Stimulated activated CD8-positive, alpha-beta memory T cell treated with anti-CD3 and anti-CD28 coated beads, Interleukin-4, amount 100 ng/mL, for 1 hour (primary cell): ENCODE measurements at places on chromosomes 5 and 9.

DNA sequence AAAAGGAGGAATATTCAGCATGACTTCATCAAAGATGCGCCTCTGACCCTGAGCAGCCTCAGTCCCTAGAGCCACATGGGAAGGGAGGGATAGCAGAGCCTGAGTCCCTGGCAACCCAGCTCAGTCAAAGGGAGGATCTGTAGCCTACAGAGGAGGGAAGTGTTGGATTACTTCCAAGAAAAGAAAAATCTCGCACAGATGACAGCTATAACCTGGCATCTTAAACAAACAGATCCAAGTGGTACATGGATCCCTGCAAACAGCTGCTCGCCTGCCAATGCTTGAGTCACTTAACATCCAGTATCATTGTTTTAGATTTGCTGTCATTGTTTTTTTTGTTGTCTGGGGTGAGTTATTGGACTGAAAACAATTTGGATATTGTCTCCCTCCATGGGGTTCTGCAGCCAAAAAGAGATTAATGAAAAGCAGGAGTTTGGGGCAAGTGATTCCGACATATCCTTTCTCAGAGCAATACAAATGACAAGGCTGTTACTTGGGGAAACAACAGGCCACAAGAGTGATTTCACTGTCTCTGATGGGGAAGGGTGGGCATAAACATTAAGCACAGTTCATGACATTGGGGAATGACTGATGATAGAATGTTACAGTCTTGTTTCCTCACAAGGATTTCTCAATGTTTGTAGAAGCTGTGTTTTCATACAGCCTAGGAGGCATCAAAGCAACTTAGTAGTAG lies 153.5 kb upstream of the KIF2A start:
- no peak for DNase-seq

GRCh38 chr5:35213608-35214007 lies 16.7 kb downstream of the PRLR start:
- DNase-seq, result no peak

DNA sequence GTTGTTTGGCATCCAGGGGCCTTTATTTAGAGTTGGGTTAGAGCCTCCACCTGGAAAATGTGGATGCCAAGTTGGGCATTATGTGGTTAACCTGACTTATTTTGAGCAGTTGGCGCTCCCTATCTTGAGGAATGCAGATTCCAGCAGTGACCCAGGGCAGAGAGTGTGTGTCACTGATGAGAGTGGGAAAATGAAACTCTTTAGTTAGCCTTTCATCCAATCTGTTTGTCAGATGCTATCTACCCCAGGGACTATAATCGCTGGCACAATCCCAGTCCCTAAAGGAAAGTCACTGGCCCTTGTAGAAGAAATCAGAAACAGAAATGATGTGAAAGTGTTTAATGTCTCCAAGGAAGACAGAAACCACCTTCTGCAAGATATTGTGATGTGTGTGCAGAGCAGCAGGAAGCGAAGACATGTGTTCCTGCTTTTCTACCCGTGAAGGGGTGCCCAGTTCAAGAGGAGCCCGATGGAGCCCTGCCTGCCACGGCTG lies 10.2 kb upstream of the STING1 start:
- DNase-seq, result no peak

- DNase-seq, result no peak
Observed at GRCh38 chr5:172436078-172436878, 18.0 kb downstream of the SH3PXD2B start.

GRCh38 chr5:107556575-107556974 lies 114.2 kb downstream of the EFNA5 start:
- no peak for DNase-seq

DNA sequence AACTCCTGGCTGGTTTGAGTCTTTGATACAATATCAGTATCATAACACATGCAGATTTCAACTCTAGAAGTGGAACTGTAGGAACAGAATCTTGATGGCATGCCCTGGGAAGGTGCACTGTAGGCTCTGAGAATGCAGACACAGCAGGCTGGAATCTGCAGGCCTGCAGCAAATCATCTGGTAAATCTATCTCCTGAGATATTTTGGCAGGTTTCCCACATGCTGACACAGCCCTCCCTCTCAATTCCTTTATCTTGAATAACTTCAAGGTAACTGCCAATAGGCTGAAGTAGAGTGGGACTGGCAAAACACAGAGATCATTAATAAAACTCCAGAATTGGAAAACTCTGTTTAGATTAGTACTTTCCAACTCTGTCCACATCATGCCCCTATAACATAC lies 177.8 kb upstream of the PCSK5 start:
- no peak for DNase-seq

DNA sequence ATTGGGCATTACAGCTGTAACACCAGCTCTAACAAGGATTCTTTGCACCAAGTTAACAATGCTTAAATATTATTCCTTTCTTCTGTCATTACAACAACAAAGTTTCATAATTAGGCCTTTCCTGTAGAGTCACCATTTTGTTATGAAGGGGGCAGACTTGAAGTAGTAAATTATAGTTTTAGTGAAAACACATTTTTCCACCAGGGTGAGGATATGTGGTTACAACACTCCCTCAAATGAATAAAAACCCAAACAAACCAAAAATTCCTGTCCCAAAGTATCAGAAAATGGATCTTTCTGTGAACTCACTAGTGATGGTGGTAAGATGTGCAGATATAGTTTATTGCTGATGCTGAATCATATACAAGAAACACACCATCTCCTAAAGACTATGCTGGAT lies 250.5 kb upstream of the TUT7 start:
- DNase-seq, result no peak

- DNase-seq, result no peak
Observed at GRCh38 chr9:21964925-21965385, 29.2 kb downstream of the CDKN2A start.

GRCh38 chr9:12318732-12319685 lies 374.2 kb upstream of the TYRP1 start:
- DNase-seq, result no peak

DNA sequence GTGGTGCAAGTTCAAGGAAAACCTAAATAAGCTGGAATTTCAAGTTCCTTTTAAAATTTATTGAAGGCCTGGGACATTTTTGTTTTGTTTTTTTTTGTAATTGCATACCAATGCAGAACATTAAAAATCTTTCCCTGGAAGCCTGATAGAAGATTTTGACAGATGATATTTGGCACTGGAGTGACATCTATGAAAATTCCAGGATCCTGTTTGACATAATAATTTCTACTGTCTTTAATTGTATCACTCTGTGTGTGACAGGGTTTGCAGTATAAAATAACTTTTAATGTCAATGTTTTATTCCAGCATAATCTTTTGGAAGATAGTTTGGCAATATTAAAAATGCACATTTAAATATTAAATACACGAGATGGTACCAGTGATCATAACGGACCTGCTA lies 514.2 kb upstream of the ACO1 start:
- no peak for DNase-seq

DNA sequence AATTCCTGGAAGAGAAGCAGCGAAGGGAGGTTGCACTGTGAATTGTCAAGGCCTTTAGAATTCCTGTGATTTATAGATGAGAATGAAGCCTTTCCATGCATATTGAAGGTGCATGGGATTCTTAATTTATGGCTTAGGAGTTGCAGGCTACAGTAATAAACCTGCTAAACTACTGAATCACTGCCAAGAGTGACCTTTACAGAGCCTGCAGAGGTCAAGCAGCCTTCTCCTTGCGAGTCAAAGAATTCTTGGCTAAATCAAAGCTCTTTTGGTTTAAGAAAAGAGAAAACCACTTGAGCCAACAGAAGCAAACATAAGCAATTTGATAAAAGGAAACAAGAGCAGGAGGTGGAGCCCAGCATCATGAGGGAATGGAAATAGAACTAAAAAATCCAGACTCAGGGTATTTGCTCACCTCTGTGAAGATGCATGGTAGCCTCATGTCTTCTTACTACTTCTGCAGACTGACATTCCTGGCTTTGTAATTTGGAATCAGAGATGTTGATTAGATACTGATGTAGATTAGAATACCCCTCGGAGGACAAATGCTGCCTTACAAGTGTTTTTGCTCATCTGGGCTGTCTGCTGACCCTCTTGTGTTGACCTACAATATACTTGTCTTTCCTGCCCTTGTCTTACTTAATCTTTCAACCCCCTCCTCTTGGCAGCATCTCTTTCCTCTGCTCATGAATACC lies 90.3 kb upstream of the IFNK start:
- DNase-seq, result no peak

GRCh38 chr5:112711436-112711835 lies 26.2 kb upstream of the APC start:
- DNase-seq, result no peak

DNA sequence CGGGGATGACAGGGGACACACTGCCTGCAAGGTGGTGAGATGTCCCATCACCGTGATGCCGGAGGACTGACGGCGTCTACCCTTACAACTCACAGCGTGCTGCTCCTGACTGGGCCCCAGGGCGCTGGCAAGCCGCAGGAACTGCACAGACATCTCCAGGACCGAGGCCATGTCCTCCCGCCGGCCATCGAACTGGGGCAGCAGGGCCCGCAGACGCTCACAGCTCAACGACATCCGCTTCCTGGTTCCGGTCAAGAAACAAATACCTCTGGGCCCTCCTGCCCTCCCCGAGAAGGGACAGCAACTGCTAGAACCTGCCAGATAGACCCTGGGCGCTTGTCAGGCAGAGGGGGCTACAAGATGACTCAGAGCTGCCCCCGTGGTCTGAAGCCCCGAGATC lies 1.0 kb downstream of the SOHLH1 start:
- no peak for DNase-seq

GRCh38 chr9:121607434-121608167 lies 43.8 kb upstream of the DAB2IP start:
- no peak for DNase-seq

- DNase-seq, result no peak
Observed at GRCh38 chr5:119217183-119217582, 138.6 kb upstream of the TNFAIP8 start.

GRCh38 chr5:170565072-170565471 lies 61.3 kb downstream of the KCNIP1 start:
- DNase-seq, result no peak

DNA sequence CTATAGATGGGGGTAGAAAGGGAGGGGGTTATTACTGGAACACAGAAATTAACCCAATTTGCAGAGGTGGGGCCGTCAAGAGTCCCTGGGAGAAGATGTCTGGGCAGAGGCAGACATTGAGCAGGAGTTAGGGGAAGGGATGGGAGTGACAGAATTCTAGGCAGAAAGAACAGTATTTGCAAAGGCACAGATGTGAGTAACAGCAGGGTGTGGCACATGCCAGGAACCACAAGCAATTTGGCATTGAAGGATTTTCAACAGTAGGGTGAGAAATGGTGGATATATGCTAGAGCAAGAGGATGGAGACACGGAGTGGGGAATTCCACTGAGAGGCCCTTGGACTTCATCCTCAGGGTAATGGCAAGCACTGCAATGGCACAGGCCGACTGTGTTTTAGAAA lies 71.6 kb upstream of the FRRS1L start:
- DNase-seq, result no peak

DNA sequence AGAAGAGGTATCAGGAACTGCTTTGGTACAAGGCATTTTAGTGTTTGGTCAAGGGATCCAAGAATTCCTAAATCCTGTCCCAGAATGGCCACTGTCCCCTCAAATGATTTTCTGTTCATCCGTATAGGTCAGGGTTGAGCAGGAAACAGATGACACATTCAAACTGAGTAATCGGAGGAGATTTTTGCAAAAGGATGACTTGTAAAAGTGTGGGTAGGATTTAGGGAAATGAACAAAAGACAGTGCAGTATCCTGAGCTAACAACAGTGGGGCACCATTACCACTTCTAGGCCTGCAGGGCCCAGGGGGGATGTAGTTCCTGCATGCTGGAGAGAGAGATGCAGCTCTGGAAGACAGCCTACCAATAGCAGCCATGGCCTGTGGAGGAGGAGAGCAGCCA lies 290.1 kb downstream of the ZSWIM6 start:
- DNase-seq, result no peak

DNA sequence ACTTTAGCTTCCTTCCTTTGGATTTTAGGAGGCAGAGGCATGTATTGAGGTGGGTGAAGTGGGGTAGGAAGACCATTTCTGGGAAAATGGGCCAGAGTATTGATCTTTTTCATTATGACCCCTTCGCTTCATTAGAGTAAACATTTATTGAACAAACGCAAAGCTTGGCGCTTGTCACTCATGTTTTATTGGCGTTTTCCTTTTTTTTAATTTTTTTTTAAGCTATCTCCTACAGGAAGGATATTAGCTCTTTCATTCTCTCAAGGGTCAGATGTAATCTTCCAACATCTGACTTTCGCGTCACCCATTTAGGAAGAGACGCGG lies 273 bp upstream of the SUB1 start:
- no peak for DNase-seq

- DNase-seq, result no peak
Observed at GRCh38 chr5:40404613-40405012, 275.1 kb upstream of the PTGER4 start.

DNA sequence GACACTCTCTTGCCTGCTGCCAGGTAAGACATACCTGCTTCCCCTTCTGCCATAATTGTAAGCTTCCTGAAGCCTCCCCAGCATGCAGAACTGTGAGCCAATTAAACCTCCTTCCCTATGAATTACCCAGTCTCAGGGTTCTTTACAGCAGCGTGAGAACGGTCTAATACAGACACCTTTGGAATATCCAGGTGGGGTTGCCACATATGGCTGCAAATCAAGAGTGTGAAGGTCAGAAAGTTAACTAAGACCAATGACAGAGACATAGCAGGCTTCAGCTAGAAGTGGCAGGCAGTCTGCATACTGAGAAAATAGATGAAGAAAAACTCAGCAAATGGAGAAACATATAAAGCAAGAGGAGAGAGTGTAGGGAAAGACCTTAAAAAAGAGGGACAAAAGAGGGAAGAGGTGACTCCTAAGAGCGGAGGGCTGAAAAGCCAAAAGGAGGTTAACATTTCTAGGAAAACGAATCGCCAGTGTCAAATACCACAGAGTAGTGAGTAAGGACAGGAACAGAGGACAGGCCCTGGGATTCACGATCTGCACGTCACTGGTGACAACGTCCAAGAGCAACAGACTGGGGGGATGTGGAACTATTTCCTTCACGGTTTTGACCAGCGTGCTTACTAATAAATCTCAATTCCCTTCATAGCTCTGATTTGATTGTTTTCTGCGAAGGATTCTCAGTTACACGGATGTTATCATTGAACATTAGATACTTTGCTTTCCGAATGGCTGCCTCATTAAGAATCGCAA lies 1.7 kb upstream of the ACO1 start:
- DNase-seq, result no peak

DNA sequence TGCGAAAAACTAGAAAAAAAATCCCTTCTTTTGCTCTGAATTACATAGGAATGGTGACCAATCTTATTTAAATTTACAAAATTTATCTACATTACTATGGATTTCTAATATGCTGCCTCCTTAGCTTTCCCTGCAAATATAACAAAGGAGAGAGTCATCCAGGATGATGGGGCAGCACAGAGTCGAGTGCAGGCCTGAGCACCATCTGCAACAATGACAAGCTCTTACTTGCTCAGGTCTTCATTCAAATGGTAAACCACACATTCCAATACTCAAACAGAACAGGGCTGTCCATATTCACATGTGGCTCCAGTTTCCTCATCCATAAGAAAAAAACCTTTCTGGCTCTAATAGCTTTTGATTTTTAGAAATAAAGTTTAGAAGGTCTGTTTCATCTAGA lies 33.5 kb upstream of the ZNF354B start:
- DNase-seq, result no peak

- DNase-seq, result no peak
Observed at GRCh38 chr5:11903614-11904264, 507 bp downstream of the CTNND2 start.
